ENCODE measurements at places on chromosomes 1 and 21.

DNA sequence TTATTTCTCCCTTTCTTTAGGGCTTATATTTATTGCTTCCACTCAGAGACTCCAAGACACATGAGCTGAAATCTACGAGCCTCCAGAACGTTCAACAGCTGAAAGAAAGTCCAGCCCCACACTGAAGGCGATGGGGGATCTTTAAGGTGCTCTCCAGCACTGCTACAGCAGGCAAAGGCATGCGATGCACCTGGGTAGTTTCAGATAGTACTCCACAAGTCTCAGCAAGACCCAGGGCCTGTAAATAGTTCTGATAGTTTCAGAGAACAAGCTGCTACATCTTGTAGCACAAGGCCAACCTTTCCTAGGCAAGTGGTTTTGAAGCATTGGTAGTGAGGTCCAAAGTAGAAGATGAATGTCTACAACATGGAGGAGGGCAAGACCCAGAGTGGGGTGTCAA is 2.2 kb upstream of the HSD3B1 start:
- DNase-seq: no peak

DNA sequence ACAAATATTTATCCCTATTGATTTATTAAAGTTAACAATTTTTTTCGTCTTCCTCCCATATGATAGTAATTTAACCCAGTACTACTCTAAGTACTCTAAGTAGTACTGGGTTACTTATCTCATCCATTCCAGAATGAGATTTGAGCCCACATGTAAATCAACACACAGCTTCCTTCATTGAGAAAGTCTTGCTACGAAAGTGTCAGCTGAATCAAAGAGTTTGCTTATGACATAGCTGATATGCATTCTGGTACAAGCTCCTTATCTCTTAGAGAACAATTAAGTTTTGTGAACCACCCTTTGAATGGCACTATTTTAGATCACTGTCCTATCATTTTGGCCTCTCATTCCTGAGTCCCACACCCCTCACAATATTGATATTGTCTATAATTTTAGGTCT is 2.4 kb upstream of the SLC44A3 start:
- DNase-seq: no peak

- DNase-seq: peak; percentile 56
Measured at GRCh38 chr1:31239653-31240241, at the start of gene NKAIN1. NKAIN1 (minus strand) TSS chr1:31239887; CDS start chr1:31239547, 340 bp downstream.

DNA sequence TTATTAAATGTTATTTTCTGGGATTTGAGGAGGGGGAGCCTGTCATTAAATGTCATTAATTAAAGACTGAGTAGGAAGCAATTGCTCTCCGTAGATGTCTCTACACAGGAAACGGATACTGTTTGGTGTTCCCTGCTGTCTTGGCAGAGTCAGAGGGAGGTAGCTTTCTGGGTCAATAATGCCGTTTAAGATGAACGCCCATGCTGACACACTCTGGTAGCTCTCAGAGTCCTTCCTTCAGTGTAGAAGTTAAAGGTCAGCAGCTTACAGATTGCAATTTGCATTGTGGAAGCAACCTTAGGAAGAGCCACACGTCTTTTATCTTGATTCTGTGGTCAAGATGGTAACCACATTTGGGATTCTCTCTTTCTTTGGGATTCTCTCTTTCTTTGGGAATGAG is 257.5 kb downstream of the KIF26B start:
- no peak for DNase-seq

DNA sequence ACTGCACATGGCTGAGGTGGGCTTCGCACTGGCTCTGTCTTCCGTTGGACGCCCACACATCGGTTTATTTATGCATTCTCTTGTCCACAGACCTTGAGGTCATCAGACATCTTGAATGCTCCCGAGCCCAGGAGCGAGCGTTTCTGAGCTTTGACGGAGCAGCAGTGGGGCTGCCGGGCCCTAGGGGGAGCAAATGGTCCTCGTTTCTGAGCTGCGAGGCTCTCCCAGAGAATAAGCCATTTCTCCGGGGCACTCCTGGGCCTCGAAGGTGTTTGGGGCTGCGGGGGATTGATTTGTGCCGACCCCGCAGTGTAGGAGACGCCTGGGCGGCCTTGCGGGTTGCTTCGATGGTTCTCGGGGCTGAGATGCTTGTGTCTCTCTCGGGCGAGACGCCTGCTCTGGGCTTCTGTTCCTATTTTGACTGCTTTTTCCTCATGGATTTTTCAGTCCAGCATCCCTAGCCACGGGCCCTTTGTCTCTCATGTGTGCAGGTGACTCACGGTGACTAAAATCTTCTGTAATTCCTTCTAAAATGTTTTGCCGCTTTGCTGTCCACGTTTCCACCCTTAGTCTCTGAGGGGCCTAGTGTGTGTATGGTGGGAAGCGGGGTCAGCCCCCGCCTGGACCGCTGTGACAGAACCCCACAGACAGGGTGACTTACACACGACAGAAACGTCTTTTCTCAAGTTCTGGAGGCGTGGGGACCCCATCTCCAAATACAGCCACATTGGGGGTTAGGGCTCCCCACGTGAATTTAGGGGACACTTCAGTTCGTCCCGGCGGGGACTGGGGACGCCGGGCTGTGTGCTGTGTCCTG is 62.1 kb downstream of the FAAP20 start:
- peak; percentile 72 for DNase-seq

DNA sequence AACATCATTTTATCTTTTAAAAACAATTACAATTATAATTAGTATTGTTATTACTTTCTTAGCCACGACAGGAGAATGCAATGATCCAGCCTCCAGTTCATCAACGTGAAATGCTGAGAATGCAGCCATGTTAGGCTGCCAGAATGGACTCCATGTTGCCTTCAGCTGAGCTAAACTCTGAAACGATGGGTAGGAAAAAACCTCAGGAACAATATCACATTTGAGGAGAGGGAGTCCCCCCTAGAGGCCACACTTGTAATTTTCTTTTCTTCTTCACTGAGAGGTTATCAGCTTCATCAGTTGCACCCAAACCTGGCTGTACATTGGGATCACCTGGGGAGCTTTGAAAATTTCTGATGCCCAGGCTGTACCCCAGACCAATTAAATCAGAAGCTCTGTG is 34.6 kb upstream of the DNAH14 start:
- DNase-seq: peak; percentile 38

DNA sequence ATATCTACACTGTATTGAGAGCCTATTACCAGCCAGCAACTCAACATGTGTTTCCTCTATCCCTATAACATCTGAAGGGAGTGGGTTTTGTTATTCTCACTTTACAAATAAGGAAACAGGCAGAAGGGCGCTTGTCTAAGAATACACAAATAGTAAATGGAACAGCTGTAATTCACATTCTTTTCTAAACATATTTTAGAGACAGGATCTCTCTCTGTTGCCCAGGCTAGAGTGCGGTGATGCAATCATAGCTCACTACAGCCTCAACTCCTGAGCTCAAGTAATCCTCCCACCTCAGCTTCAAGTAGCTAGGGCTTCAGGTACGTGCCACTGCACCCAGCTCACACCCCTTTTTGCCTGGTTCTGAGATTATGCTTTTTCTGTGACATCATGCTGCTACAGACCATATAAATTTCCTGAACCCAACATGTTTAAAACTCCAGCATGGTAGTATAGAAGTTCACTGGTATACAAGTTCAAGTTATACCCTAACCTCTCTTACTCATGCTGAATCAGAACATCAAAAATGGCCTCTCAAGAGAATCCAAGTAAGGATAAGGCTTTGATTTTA is 8.6 kb upstream of the TACSTD2 start:
- no peak for DNase-seq

GRCh38 chr1:241787691-241788090 is 60.3 kb upstream of the EXO1 start:
- no peak for DNase-seq

DNA sequence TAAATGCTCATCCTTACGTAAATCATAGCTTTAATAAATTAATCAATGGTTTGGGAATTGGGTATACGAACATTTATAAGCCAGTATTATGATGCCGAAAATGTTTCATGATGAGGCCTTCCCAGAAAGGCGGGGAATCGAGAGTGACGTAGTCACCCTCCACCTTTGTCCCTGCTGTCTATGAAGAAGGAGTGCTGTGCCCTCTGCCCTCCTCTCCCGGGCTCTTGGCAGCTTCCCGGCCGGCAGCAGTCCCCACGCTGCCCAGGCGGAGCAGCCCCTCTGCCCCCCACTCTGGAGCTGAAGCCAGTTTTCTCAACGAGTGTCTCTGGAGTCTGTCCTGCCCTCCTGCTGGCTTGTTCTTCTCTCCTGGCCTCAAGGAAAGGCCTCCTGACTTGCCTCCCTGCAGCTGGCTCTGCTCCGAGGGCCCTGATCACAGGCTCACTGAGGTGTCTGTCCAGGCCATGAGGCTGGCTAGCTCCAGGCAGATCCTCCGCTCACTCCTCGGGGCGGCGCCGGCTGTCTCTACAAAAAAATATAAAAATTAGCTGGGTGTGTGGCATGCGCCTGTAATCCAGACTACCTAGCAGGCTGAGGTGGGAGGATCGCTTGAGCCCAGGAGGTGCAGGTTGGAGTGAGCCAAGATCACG is 150.7 kb upstream of the COL6A1 start:
- DNase-seq: no peak

GRCh38 chr1:230145505-230145899 is 78.5 kb downstream of the GALNT2 start:
- DNase-seq: no peak

GRCh38 chr21:24188506-24188905 is 1418.8 kb downstream of the MRPL39 start:
- DNase-seq: no peak

DNA sequence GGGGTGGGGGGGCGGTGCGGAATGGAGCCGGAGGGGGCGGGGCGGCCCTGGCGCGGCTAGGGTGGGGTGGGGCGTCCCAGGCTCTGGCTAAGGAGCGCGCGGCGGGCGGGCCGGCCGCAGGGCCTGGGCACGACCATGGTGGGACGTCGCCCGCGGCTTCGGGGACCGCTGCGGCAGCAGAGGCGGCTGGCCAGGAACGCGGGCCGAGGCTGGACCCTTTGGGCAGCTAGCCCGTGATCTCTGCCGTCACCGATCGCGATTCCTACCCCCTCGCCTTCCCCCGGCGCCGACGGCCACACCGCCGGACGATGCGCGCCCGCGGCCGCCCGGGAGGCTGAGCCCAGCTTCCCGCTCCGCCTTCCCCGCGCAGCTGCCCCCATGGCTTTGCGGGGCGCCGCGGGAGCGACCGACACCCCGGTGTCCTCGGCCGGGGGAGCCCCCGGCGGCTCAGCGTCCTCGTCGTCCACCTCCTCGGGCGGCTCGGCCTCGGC is at the start of gene MAP3K21:
Gene MAP3K21 (plus strand): TSS at position 74 of the 491 bp plus-strand sequence. CDS start 305 bp downstream, at position 379.
- no peak for DNase-seq

Data from NB4 (cell line).